ENCODE measurements at places on chromosomes 7 and 10.

DNA sequence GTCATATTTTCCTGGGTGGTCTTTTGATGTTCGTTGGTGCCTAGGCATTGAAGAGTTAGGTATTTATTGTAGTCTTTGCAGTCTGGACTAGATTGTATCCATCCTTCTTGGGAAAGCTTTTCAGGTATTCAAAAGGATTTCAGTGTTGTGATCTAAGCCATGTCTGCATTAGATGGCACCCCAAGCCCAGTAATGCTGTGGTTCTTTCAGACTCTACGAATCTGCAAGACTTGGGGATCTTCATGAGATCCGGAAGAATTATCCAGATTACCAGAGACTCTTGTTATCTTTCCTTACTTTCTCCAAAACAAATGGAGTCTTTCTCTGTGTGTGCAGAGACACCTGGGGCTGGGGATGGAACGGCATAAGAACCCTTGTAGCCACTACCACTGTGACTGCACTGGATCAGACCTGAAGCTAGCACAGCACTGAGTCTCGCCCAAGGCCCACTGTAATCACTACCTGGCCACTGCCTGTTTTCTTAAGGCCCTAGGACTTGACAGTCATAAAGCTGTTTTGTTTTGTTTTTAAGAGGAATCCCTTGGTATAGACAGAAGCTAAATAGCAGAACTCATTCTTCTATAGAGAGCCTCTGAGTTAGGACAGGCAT is 75.5 kb downstream of the MARCHF5 start:
- DNase-seq: no peak

DNA sequence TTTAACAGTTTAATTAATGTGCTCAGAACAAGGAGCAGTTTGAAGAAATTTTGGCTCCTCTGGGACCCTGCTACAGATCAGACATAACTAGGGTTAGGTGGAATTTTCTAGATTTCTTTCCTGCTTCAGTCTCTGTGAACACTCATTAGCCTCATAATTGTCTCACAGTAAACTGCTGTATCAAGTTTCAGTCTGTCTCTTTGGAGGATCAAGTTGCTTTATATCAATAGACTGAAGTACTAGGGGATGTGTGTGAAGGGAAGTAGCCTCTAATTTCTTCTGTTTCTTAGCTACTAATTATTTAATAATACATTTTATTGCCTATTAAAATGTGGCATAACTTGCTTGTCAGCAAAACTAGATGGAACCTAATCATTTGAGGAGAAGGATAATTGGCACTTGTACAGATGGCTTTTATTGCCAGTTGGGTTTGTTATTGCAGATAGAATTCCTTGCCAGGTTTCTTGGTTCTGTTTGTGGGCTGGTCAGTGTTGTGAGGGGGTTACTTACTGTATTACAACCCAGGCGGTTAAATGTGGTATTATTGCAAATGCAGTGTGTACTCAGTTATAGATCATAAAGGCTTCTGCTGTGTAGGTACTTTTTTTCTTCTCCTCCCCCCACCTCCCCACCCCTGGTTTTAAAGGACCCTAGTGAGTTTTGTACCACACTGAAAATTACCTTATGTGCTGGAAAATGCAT is 758.0 kb downstream of the AUTS2 start:
- peak; percentile 99 for DNase-seq

DNA sequence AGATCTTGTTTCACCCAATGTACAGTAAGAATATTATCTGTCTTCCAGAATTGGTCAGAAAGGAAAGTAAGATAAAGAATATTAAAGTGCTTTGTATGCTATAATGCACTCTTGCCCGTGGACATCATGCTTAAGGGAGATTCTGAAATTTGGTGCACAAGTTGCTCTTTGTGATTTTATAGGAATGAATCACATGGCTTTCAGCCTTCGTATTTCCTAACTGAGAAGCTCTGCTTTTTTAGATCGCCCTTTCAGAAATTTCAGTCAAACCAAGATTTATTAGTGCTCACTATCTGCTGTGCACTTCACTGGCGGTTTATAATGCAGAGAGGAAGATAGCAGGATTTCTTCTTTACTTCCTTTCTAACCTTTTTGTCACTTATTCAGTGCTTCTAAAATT is 1248.5 kb upstream of the LRRN3 start:
- no peak for DNase-seq

- DNase-seq: no peak
Measured at GRCh38 chr7:6026820-6027311, 4.3 kb upstream of the ANKRD61 start.

DNA sequence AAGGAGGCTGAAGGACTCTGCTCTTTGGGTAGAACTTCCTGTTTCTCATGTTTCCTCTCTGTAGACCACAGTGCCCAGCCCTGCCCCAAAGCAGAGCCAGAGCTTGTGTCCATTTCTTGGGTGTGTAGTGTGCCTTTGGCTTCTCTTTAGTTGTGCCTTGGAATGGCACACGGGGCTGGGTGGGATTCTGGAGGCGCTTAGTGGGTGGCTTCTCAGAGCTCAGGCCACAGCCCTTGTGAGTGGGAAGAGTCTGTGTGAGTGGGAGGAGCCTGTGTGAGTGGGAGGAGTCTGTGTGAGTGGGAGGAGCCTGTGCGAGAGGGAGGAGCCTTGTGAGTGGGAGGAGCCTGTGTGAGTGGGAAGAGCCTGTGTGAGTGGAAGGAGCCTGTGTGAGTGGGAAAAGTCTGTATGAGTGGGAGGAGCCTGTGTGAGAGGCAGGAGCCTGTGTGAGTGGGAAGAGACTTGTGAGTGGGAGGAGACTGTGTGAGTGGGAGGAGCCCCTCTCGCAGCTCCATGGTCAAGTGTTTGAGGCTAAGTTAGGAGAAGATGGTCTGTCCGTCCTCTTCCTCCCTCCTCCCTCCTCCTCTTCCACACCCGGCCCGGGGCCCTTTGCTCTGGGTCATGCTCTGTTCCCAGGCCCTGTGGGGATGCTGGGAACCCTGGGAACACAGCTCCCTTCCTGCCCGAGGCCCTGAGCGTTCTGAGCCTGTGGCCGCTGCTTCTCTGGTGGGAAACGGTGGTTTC is 153.0 kb downstream of the GRK5 start:
- no peak for DNase-seq

DNA sequence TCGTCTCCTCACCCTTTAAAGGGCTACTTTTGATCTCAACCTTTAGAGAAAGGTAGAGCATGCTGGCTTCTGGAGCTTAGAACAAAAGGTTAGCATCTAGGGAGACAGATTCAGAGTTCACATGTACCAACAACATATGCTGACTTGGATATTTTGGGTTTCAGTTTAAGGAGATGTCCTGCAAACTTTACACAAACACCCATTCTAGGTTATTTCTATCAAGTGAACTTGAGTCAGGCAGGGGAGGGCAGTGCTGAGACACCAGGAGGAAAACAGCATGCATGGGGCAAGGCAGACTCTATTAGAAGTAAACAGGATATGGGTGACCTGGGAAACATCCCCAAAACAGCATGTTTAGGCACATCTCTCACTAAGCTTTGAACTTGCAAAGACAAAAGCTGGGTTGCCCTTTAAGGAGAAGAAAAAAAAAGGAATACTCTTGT is 43.8 kb downstream of the ARL4A start:
- peak; percentile 17 for DNase-seq

GRCh38 chr7:102395592-102395872 is 631 bp upstream of the PRKRIP1 start:
- no peak for DNase-seq

GRCh38 chr10:65968871-65969270 is 957.0 kb upstream of the LRRTM3 start:
- no peak for DNase-seq

GRCh38 chr7:117756586-117757085 is 116.6 kb downstream of the CTTNBP2 start:
- DNase-seq: no peak

DNA sequence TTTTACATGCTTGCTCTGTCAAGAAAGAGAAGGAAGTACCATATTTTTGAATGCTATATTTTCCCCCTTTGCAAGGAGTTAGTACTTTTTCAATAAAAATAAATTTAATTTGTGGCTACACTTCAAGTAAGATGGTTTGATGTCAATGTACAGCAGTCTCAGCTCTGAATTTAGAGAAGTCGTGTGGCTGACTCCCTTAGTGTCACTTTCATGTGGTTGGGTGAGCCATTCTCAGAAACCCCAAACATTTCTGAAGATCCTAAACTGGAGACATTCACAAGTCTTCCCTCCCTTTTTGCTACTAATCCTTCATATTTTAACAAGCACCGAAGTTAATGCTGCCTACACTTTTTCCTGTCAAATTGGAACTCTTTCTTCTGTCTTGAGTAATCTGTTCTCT is 244.4 kb downstream of the DYNC1I1 start:
- no peak for DNase-seq

- DNase-seq: no peak
Measured at GRCh38 chr7:107049971-107050532, 5.5 kb downstream of the PRKAR2B start.

DNA sequence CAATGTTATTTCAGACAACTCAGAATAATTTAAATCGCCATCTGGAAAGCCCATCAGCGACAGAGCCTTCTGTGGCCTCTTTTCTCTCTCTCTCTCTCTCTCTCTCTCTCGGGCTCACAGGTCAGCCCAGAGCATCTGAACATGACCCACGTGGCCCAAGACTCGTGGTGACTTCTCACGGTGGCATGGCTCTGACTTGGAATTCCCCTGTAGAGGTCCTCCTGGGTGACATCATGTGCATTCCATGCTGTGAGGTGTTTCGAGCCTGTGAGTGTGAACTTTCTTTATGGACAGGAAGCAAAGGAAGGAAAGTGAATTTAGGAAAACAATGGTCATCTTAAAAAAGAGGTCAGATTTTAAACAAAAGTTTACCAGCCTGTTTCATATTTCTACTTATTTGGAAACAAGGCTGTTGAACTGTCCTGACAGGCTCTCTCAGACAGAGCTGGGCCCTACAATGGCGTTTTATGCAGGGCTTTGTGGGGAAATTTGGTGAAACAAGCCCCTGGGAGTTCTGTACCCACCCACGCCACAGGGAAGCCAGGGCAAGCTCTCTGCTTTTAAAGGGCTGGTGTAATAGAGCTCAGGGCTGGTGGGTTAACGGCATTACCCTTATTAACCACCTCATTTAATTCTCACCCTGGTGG is 359.7 kb upstream of the ZNF32 start:
- DNase-seq: no peak

DNA sequence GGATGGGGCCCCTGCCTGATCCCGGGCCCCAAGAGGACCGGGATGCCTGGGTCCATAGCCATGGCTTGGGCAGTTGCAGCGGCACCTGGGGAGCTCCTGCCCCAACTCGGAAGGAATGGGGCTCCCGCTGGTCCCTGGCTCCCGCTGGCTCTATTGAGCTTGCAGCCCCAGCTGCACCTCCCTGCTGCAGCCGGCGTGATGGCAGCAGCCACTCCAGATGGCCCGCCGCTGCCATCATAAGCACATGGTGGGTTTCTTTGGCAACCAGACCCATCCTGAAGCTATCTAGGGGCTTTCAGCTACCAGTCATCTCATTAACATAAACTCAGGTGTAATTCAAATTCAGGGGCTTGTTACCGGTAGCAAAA is 11.1 kb upstream of the DNMBP start:
- DNase-seq: peak; percentile 16

GRCh38 chr7:123961771-123962170 is 36.7 kb downstream of the SPAM1 start:
- DNase-seq: no peak

GRCh38 chr7:21191321-21192073 is 236.4 kb upstream of the SP4 start:
- no peak for DNase-seq

- no peak for DNase-seq
Measured at GRCh38 chr7:149772241-149772955, 990 bp downstream of the ZNF467 start.

GRCh38 chr7:105857009-105857952 is 19.1 kb downstream of the ATXN7L1 start:
- DNase-seq: no peak

DNA sequence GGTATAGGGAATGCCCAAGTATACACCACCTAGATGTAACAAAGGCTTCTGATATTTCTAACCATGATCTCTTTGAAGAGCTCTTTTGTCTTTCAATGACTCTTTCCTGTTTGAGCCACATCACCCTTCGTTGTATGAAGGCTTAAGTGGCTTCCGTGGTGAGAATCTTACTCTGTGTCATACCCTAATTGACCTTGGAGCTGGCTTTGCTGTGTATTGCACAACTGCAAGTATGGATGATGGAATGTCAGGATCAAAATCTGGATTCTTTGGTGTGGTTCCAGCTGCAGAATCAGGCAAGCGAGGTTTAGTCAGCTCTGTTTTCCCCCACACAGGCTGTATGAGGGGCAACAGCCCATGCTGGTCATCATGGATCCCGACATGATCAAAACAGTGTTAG is 16.0 kb downstream of the CYP3A43 start:
- DNase-seq: no peak

- no peak for DNase-seq
Measured at GRCh38 chr7:68015122-68015977, 1018.7 kb downstream of the TYW1 start.

- no peak for DNase-seq
Measured at GRCh38 chr10:26857991-26858706, 2.6 kb downstream of the ABI1 start.

DNA sequence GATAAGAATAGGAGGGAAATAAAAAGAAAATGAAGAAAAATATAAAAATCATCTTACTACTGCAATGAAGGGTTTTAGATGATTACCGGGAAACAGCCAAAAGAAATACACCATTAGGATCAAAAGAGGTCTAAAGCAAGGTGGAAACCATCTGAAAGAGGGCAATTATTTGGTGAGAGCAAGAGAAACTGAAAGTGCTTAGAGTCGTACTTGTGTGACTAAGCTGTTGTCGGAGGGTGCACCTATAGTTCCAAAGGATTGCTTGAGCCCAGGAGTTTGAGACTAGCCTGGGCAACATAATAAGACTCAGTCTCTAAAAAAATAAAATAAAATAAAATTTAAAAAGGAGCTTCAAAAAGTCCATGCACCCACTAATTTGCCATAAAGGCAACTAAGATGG is 169.5 kb downstream of the DKK1 start:
- no peak for DNase-seq

DNA sequence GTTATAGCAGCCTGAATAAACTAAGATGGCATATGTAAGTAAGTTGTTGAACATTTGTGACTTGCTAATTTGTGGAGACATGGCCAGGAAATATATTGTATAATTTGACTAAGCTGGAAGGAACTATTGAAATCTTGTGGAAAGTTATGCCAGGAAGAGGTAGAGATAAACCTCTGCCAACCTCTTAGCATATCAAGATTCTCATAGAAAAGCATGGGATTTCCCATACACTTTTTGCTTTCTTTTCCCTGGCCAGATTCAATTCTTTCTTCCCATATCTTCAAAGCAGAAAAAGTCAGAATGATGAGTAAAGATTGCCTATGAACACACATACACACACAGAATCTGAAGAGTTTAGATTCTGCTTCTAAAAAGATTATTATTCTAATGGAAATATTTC is 216.2 kb downstream of the SEMA3D start:
- no peak for DNase-seq
